Left lung (tissue), 14 donors: ENCODE measurements at places on chromosomes 6 and 20. TPM values are rescaled to one million over a fixed set of nuclear protein-coding genes. Genes with fewer than 3 reads are reported as not detected.
A peak's percentile ranks its signal among the peaks of the same experiment; 100 is the strongest.

- peak; percentile 95 for DNase-seq
- peak overlapping the region; percentile 77 for H3K27ac ChIP-seq
- H3K4me1 ChIP-seq, result peaks cover 30% of the 10 kb centered on the region
These were observed 7.3 kb downstream of the VWA7 start for GRCh38 chr6:31769684-31770371.

- no peaks in the 10 kb centered on the region for H3K27me3 ChIP-seq
- H3K4me3 ChIP-seq, result no peak overlapping the region
- no peak for DNase-seq
- no peaks in the 10 kb centered on the region for H3K4me1 ChIP-seq
- no peaks in the 10 kb centered on the region for H3K36me3 ChIP-seq
These were observed 79.3 kb upstream of the TOP1 start for GRCh38 chr20:40949346-40949745.

Gene NRN1
- polyA plus RNA-seq, result 8.8 TPM

DNA sequence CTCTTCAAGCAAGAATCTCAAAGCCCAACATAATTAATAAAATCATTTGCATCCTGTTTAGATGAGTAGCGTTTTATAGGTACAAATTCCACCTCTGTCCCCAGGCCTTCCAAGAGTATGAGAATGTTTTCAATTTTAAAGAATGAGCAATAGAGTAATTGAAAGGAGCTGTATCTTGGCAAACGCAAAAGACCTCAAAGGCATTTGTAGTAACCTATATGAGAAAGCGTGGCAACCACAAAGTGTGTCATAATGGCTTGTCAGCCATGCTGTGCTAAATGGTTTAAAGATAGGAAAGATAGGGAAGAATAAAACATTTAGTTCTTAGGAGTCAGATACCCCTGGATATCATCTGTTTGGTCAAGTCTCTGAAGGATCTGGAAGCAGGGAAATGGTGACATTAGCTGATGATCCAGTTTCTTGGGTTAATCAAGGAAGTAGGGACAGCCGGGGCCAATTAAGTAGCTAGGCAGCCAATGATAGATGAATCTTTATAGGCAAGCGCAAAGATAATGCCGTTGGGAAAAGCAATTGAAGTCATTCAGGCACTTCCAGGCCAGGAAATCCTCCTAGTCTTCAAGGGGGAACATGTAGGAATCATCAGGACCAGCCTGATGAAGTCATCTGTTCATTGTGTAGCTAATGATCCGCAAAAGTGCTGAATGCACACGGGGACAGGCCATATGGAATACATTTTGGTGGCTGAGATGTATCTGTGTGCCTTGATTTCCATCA is 71.5 kb upstream of the ISM1 start:
- no peak overlapping the region for H3K27ac ChIP-seq
- H3K4me3 ChIP-seq, result no peak overlapping the region
- H3K36me3 ChIP-seq, result no peaks in the 10 kb centered on the region
- H3K27me3 ChIP-seq, result no peaks in the 10 kb centered on the region
